Activated naive CD4-positive, alpha-beta T cell (primary cell): ENCODE measurements at places on chromosomes 6 and 20.

- DNase-seq, result no peak
These were observed 43.5 kb downstream of the NT5E start for GRCh38 chr6:85493389-85493788.

DNA sequence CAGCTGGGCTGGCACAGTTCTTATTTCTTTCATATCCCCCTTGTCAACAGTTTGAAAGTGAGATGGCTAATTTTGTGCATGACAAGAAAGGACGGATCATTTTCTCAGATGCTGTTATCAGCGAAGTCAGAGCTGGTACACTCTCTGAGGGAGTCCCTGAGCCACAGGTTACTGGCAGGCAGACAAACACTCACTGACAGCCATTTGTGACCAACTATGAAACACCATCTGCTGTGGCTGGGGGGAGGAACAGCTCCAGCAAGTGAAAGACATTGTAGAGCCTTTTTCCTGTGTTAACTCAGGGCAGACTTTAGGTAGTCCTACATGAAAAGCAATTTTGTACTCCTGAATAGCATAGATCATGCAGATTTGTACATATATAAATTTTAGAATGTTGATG, 22.2 kb downstream of the OLIG3 start:
- DNase-seq, result no peak

GRCh38 chr20:18001131-18001921, 32.5 kb downstream of the MGME1 start:
- DNase-seq, result no peak

DNA sequence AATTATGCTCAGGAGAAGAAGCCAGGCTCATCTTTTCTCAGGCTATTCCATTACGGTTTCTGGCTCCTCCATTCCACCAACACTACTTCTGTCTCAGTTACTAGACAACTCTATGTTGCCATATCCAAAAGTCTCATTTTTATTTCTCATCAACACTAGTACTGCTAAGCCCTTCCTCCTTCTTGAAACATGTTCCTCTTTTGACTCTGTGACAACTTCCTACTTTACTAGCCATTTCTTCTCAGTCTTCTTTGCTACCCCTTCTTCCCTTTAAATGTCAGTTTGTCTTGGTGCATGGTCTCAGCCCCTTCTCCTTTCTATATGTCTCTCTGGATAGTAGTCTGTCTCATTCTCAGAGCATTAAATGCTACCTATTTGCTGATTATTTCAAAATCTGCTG, 7.1 kb upstream of the ADGRG6 start:
- no peak for DNase-seq

- DNase-seq, result no peak
These were observed 25.5 kb downstream of the CHD6 start for GRCh38 chr20:41592516-41593216.
